Esophagus mucosa (tissue), 1 donor: ENCODE measurements at places on chromosomes 2 and 18.
A peak's percentile ranks its signal among the peaks of the same experiment; 100 is the strongest.

DNA sequence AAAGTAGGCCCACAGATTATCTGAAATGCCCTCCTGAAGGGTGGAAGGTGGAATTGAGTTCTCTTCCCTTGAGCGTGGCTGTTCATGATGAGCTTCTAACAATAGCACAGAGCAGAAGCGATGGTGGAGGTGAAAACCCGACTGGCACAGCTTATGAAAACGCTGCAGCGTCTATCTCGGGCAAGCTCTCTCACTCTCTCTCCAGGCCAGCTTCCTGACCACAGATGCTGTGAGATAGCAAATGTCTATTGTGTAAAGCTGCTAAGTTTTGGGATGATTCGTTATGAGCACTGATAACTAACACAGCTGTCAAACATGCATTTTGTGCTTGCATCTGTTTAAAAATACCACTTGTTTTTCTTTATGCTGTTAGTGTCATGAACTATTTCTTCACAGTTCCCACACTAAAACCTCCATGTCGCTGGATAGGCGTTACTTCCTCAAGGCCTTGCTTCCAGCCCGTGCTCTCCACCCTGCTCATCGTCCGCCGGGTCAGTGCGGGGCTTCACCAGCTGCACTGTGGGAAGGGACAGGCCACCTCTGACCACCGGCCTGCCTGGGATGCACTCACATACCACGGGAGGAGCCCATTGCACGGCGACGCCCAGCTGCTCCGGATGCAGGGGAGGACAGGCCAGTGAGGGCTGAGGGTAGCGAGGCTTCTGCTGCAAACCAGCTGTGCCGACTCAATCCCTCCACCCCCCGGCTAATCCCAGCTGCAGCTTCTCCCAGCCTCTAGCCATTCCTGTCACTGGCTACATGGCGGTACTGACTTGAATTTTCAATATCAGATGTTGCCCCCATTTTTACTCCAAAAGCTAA is 60.0 kb upstream of the OTOS start:
- ATAC-seq: no peak

- ATAC-seq: no peak
Measured at GRCh38 chr2:36343606-36344005, 12.0 kb upstream of the CRIM1 start.

DNA sequence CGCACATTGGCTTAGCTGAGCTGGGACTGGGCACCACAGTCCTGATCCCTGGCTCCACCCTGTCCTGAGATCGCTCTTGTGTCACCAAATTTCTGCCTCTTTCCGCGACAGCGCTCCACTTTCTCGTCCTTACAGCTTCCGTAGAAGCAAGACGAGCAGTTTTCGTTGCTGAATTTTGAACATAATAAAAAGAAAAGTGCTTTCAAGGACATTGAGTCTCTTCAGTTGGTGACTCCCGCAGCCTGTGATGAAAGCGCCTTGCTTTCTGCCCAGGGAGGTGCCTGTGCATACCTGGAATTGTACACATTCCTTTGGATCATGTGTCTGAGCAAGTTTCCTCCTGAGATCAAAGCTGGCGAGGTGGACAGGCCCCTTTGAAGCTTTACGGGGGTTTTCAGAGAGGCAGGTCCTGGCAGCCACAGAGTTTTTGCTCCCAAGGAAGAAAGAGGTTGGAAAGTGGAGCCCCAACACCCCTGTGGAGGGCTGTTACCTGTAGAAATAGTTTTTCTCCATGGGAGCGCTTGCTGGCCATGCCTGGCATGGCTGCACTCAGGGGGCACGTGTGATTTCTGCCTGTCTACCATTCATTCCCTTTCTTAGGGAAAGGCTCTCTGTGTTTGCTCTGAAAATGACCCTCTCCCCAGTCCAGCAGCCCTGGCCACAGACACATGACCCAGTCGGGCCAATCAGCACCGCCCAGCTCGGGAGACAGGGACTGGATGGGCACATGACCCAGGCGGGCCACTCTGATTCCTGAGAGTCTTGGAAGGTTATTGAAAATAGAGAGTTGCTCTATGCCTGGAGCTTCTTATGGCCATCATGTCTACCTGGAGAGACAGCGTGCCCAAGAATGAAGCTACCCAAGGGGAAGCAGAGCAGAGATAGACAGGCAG is 115.6 kb upstream of the OTOS start:
- no peak for ATAC-seq

- peak; percentile 71 for ATAC-seq
Measured at GRCh38 chr18:54444319-54444914, 86.7 kb downstream of the C18orf54 start.

GRCh38 chr18:13485604-13486003 is 240.8 kb downstream of the FAM210A start:
- no peak for ATAC-seq

GRCh38 chr2:105686588-105686987 is 58.1 kb upstream of the NCK2 start:
- no peak for ATAC-seq

- ATAC-seq: no peak
Measured at GRCh38 chr2:224098481-224099230, 59.6 kb upstream of the SERPINE2 start.

DNA sequence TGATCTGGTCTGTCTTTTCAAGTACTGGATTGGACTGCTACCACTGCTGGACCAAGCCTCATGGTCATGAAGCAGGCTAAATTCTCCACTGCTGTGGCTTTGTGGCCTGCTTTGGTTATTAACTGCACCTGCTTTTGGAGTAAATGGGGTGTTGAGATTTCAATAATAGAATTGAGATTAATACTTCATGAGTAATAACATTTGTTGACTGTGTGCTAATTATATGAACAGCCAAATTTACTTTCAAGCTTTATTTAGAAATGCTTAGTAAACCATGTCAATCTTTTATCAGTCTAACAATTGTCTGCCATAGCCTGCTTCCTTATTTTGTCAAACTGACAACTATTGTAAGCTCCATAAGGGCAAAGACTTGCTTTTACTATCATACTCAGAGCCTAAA is 27.4 kb upstream of the MTIF2 start:
- no peak for ATAC-seq

GRCh38 chr2:223712642-223713041 is 110.5 kb upstream of the SCG2 start:
- no peak for ATAC-seq

DNA sequence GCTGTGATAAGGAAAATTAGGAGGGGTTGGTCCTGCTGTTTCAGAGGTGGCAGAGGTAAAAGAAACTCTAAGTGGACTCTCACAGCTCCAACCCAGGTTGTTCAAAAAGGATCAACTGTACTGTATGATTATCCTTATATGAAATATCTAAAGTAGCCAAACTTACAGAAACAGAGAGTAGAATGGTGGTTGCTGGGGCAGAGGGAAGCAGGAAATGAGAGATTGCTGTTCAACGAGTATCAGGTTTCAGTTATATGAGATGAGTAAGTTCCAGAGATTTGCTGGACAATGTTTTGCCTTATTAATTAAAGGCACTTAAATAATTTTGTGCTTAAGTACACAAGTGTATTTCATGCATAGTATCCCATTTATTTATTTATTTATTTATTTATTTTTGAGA is 972.0 kb upstream of the LRRTM1 start:
- no peak for ATAC-seq

DNA sequence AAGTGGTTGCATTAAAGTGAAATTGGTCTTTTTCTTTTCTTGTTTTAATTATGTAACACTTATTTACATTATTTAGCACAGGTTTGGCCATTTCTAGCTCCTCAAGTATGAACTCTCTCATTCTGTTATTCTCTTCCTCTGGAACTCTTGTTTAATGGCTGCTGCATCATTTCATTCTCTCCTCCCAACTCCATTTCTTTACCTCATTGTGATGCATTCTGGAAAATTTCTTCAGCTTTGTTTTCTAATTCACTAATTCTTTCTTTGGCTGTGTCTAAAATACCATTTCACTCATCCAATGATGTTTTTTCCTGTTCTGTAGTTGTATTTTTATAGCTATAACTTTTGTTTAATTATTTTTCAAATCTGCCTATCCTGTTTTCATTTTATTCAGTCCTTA is 22.5 kb upstream of the NMUR1 start:
- ATAC-seq: no peak

DNA sequence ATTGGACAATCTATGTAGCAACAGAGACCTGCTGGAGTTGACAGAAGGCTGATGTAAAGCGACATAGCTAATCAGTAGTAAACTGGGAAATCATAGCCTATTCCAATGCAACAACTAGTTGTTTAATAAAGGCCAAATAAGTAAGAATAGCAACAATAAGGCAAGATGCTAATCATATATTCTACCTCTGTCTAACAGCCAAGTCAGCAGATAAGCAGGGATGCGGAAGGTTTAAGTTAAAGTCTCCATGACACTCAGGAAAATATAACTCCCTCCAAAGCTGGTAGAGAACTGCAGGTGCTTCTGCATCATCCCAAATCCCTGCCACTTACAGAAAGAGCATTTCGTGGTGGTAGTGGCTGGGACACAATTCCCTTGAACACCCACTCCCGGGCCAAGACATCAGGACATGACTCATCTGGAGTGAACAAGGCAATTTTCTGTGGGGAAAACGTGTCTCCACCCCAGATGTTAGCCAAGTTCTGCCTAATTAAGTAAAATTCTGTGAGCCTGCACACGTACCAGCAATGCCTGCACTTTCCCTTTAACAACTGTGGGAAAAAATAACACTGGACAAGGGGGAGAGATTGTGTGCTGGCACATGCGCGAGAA is 413.6 kb upstream of the ID2 start:
- no peak for ATAC-seq

- ATAC-seq: no peak
Measured at GRCh38 chr2:207165121-207166038, at the start of gene KLF7. Gene KLF7 (minus strand): TSS chr2:207165948. CDS start chr2:207165568, 380 bp downstream.

DNA sequence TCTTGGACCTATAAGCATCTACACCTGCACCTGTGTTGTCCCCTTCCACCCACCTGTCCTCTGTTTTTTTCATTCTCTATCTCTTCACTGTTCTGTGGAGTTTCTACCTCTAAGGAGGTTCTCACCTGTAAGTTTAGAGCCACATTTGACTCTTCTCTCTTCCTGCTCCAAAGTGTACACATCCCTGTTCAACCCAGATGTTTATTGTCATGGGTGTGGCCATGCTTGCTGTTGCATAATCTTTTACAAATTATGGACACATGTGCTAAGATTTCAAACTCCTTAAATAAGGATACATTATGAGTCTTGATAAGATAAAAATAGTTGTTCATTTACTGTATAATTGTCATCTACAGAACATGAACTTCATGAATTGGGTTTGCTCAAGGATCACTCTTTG is 27.6 kb downstream of the QPCT start:
- ATAC-seq: no peak

GRCh38 chr18:23448291-23448690 is 4.8 kb upstream of the RIOK3 start:
- no peak for ATAC-seq

- ATAC-seq: no peak
Measured at GRCh38 chr2:123915380-123915779, 109.7 kb upstream of the CNTNAP5 start.

GRCh38 chr18:54888933-54889332 is 60.7 kb downstream of the RAB27B start:
- ATAC-seq: no peak

DNA sequence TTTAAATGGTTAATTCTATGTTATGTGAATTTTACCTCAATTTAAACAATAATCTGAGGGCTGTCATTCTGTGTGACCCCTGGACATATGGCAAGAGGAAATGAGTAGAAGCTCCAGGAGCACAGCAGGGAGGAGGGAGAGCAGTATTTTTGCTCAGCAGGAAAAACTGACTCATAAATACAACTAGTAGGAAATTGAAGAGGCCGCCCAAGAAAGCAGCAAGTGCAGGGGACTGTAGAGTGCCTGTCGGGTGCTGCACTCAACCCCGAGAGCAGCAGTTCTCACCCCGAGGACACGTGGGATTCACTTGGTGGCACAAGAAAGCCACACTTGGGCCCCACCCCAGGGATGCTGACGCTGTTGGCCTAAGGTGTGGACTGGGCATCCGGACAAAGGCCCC is 60.8 kb downstream of the NPAS2 start:
- no peak for ATAC-seq

DNA sequence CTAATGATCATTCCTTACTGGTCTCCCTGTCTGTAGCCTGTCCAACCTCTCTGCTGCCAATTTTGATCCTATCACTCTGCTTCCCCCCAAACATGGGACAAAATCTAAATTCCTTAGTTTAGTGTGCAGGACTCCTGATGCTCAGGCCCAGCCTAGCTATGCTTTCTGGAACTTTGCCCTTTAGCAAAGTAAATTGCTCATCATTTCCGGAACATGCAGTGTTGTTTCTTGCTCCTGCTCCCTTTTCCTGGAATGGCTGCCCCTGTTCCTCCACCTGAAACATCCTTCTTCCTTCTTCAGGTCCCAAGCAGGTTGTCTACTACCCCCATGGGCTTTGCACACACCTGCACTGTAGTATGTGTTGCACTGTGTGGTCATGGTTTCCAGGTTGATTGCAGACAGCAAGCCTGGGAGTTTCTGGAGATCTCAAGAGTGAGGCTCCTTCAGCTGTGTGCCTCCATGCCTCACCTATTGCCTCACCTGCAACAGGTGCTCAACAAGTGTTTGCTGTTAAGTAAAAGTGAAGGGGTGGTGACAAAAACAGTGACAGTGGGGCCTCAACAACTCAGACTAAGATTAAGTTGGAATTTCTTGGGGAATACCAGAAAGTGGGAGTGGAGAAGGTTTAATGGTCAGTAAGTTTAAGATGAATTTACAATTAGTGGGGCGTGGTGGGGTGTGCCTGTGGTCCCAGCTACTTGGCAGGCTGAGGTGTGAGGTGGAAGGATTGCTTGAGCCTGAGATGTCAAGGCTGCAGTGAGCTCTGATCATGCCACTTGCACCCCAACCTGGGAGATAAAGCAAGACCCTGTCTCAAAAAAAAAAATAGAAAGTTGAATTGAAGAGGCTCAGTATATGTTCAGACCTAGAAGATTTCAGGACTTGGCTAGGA is 120.0 kb downstream of the DNAH6 start:
- no peak for ATAC-seq

- no peak for ATAC-seq
Measured at GRCh38 chr2:155748131-155748530, 584.4 kb downstream of the NR4A2 start.

GRCh38 chr2:6675791-6676190 is 189.9 kb downstream of the CMPK2 start:
- no peak for ATAC-seq

GRCh38 chr2:25618676-25619075 is 54.7 kb downstream of the DTNB start:
- peak; percentile 94 for ATAC-seq
